ENCODE measurements at places on chromosomes 6 and 20. TPM values are rescaled to one million over a fixed set of nuclear protein-coding genes. Genes with fewer than 3 reads are reported as not detected.

RGS17 gene
- 16.1 TPM for total RNA-seq

CALHM6 gene
- total RNA-seq, result 0.82 TPM

CD40 gene
- total RNA-seq, result 4.8 TPM

BMP5 gene
- 6.1 TPM for total RNA-seq

DUSP15 gene
- total RNA-seq, result 13.1 TPM

MYB gene
- 0.67 TPM for total RNA-seq

LY6G6D gene
- total RNA-seq, result not detected

TCP11 gene
- not detected for total RNA-seq

PSORS1C1 gene
- 2.8 TPM for total RNA-seq

HCRTR2 gene
- total RNA-seq, result 4.7 TPM

CEP57L1 gene
- total RNA-seq, result 25.5 TPM

- no peak for ATAC-seq
Measured at GRCh38 chr6:79377047-79377446, 142.6 kb upstream of the HMGN3 start.

DNA sequence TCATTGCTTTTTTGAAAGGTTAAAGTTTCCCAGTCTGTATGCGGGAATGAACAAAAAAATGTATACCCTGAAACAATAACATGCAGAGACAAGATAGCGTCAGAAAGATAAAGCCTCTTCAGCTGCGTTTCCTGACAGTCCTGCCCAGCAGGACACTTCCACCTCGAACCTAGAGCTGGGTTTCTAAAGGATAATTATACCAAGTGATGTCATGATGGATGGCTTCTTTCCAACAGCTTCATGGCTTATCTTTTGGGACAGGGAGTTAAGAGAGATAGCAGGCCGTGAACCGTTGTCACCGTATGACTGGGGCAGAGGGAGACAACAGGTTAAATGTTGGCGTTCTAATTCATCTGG is 267.6 kb upstream of the SGK1 start:
- ATAC-seq, result no peak

- ATAC-seq, result peak; percentile 90
Measured at GRCh38 chr20:19961293-19961692, 55.9 kb upstream of the NAA20 start.

- no peak for ATAC-seq
Measured at GRCh38 chr6:132520953-132521352, 8.0 kb upstream of the STX7 start.

DNA sequence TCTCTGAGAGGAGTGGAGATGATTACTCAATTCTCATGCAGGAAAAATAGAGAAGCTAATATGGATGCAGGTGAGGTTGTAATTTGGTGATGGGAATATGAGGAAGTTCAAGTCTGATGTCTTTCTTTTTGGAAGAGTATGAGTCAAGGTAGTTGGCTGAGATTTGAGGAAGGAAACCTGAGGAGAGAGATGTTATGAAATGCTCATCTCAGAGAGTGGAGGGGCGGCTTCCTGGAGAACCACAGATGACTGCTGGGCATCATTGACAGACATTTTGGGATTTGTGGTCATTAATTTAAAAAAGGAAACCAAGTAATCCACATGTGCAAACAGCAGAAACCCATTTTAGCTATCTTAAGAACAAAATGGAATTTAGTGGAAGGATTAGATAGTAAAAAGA is 72.5 kb upstream of the UST start:
- no peak for ATAC-seq

DNA sequence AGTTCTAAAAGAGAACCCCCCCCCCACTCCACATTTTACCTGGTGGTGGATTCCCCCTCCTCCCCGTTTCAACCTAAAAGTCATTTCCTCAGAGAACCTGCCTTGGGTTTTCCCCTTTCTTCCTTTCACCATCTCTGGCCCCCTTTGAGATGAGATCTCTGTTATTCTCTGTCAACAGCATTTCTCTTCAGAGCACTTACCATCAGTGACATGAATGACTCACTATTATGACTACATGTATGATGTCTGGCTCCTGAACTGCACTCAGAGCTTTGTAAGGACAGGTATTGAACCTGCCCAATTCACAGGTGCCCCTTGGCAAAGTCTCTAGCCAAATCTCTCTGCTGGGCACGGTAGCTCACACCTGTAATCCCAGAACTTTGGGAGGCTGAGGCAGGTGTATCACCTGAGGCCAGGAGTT is 61.4 kb upstream of the JARID2 start:
- ATAC-seq, result no peak

DNA sequence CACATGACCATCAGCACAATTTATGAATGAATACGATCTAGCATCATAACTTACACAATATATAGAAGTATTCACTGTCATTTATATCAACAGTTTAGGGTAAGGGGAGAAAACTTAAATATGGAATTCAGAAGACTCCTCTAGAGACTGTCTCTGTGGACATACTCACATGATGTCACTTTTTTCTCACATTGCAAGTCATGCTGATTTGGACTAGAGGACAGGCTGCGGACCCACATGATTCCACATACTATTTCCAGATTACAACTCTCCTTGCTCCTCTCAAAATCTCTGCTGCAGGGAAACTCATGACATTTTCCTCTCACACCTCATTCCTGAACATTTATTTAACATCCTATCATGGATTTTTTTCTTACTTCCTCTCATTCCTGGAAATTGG is 13.4 kb downstream of the CRISP1 start:
- no peak for ATAC-seq

- ATAC-seq, result peak; percentile 89
Measured at GRCh38 chr20:32457479-32457986, 99.4 kb downstream of the ASXL1 start.

DNA sequence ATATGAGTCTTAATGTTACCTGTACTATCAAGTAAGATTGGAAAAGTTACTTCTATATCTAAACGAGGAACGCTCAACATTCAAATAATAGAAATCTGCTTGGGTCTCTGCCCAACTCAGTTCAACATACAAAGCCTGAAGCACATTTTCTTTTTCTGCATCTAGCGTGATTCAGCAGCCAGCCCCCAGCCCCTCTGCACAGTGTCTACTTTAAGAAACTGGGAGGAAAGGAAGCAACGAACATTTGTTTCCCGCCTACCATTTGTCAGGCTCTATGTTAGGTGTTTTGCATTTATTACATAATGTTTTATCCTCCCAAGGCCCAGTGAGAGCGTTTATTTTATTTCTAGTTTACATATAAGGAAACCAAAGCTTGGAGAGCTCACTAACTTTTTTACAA is 17.3 kb downstream of the PHACTR1 start:
- ATAC-seq, result no peak

GRCh38 chr6:52423448-52423847 is 3.3 kb downstream of the EFHC1 start:
- ATAC-seq, result no peak

DNA sequence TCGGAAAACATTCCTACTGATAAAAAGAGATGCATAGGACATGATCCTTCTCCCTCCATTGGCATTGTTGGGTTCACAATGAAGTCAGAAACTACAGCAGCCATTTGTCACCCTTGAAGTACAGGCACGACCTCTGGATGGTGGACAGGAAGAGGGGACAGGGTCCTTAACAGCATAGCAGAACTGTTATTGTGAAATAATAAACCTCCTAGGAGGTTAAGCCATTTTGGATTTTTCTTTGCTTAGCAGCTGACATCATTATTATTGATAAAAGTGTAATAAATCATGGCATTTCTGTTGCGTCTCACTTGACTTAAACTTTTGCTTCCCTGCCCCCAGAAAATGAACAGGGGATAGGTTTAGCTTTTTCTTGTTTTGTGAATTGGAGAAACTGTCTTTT is 134.3 kb upstream of the SASH1 start:
- no peak for ATAC-seq

- no peak for ATAC-seq
Measured at GRCh38 chr20:40669692-40670091, 19.3 kb downstream of the MAFB start.

DNA sequence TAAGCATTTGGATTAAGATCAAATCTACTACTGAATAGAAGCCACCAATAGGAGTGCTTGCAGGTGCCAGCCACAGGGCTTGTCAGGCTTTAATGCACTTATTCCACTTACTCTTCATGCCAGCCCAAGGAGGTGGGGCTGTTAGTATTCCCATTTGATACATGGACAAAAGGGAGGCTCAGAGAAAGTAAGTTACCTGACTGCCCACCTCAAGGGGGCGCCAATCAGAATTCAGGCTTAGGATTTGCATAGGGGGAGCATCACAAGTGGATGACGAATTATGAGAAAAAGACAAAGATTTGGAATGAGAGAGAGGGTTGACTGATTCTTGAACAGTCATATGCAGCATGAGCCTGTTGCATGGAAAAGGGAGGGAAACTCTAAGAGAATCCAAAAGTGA is 188.4 kb upstream of the TSHZ2 start:
- ATAC-seq, result no peak

DNA sequence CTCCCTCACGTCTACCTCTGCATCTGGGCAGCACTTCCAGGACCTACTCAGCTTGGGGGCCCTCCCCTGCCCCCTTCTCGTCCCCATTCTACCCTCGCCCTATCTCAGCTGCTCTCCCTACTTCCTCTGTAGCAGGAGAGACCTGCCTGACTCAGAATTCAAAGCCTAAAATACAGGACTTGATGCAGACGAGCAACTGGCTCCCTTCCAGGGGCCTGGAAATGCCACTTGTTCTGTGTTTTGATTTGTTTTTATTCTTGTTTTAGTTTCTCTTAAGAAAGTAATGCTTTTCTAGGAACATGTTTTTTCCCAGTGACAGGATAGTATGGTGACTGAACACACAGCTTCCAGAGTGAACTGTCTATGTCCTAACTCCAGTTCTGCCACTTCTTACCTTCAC is 320.4 kb upstream of the CDH4 start:
- no peak for ATAC-seq

DNA sequence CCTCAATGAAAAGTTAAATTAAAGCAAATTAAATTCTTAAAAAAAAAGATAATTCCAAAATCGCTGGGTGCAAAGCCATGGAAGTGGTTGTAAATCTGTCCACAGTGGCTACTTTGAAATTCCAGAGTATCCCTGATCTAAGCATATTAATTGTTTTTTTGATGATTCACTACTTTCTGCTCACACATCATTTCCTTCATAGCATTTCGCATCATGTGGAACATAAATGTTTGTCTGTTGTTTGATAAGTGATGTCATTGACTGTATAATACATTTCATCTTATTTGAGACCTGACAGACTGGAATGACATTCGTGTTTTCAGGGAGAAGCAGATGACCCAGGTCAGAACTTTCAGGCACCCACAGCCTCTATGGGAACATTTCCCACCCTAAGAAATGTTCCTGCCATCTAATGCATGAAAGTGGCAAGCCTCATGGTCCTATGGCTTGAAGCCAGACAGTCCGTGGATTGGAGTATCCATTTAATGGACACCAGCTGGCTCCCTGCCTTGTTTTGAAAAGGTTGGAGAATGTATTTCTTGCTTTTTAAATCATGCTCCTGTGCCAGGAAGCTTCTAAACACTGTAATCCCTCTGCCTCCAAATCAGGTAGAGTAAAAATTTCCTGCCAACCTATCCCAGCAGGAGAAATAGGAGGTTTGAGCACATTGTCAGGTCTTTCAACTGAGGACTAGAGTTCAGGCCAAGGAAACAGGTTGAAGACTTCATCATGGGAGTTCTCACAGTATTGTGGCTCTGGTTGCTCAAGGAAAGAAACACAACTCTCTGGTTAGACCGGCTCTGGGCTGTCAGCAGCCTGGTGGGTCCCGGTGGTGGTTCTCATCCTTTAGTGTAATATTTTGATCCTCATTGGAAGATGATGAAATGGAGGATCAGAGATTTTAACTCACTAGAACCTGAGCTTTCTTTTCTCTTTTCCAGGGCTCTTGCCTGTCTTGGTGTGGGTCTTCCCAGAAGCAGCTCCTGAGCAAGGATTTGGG is 157.9 kb downstream of the SLC24A3 start:
- no peak for ATAC-seq

DNA sequence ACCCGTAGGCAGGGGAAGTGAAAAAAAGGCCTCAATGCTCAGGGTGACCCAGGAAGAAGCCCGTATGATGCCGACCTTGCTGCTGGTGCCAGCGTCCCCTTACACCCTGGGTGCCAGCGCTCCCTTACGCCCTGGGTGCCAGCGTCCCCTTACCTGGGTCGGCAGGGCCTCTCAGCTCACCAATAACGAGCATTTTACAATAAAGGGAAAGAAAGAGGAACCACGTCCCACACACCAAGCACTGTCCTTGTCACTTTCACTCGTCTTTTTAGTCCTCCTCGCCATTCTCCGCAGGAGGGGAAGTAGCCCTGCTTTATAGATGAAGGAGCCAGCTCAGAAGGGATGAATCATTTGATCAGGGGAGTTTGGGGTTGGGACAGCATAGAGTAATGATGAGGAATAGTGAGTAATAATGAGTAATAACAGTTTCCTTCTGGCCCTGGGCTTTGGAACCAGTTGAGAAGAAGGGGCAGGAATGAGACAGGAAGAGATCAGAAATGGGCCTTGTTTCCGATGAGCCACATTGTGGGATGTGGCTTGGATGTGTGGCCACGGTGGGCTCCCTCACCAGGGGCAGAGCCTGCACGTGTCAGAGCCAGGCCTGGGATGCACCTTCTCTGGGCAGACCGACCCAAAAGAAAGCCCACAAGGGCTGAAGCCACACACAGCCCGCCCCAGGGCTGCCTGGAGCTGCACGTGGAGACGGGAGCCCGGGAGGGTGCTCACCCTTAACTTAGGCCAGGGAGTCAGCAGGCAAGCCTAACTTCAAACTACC is 75.7 kb downstream of the SYNJ2 start:
- ATAC-seq, result no peak

DNA sequence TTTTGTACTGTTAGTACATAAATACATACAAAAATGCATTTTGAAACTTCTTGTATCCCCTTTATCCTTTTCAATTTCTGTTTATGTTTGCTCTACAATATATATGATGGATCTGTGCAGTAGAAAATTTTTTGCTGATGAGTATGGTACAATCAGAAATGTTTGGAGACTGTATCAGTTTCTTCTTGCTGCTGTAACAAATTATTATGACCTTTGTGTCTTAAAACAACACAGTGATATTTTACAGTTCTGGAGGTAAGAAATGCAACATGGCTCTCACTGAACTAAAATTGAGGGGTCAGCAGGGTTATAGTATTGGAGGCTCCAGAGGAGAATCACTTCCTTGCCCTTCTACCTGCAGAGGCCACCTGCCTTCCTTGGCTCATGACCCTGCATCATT is 184.4 kb downstream of the EYA2 start:
- no peak for ATAC-seq

DNA sequence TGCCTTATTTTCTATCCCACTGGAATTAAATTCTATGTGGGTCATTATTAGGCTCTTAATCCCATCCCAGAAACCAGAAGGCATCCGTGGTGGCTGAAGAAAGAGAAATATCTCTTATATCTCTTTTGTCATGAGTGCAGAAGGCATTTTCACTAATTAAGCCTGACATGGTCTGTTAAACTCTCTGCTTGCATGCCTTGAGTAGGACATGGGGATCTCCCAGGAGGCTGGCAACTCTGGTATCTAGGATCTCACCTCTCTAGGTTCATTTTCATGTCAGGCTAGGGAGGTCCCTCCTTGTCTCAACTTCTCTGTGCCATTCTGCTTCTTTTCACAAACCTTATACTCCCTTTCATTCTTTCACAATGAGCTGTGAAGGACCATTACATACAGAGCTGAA is 25.3 kb upstream of the GPR63 start:
- no peak for ATAC-seq

GRCh38 chr20:8271727-8272126 is 139.7 kb downstream of the PLCB1 start:
- ATAC-seq, result no peak

Measured in motor neuron (in vitro differentiated cells).